ENCODE measurements at places on chromosomes 11 and 22. TPM values are rescaled to one million over a fixed set of nuclear protein-coding genes. Genes with fewer than 3 reads are reported as not detected.

DNA sequence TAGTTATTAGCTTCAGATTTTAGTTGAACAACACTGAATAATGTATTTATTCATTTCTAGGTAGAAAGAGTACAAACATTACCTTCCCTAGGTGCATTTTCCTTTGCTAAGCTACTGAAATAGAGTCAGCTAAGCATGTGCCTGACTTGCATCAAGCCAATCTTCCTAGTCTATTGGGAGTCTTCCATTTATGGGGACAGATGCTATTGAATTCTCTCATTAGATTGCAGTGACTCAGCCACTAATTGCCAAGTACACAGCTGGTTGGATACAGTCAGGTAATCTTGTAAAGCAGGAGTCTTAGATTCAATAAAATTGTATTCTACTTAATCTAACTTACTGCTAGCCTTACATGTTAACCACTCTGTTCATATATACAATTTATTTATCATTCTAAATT lies 55.2 kb upstream of the RPS13 start:
- peaks cover 9% of the 10 kb centered on the region for H3K36me3 ChIP-seq
- H3K27me3 ChIP-seq = no peaks in the 10 kb centered on the region
- H3K4me3 ChIP-seq = no peak overlapping the region
- DNase-seq = no peak
- H3K27ac ChIP-seq = no peak overlapping the region

DNA sequence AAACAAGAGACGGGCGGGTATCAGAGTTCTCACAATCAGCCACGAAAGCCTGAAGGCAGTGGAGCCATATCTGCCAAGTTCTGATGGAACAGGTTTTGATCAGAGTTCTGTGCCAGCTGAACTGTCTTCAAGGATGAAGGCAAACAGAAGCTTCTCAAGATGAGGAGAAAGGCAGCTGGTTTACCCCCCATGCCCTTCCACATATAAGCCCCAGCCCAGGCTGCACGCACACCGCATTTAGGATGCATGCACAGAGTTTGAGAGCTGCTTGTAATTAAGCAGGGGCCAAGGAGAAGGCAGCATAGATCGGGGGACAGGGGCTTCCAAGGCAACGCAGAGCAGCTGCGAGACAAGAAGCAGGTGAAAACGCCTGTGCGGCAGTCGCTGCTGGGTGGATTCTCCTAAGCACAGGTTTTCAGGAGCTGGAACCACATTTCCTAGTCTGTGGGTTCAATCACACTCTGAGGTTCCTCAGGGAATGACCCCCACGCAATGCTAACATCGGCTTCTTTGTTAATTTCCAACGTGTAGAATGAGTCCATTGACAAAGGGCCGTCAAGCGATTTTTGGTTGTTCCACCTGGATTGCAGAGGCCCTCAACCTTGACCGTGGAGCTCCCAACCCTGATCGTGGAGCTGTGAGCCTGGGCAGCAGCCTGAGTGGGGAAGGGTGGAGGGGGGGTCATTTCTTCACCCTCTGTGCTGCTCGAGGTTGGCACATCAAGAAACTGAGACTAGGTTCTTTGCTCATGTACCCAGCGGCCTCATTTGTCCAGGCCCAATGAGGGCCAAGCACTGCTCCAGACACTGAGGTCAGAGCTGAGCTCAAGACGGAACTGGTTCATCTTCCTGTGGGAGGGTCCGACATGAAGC lies 81.7 kb upstream of the SHISAL1 start:
- no peaks in the 10 kb centered on the region for H3K4me1 ChIP-seq
- no peaks in the 10 kb centered on the region for H3K27me3 ChIP-seq
- no peak overlapping the region for H3K27ac ChIP-seq
- no peak for DNase-seq
- H3K4me3 ChIP-seq = no peak overlapping the region
- no peaks in the 10 kb centered on the region for H3K36me3 ChIP-seq

DNA sequence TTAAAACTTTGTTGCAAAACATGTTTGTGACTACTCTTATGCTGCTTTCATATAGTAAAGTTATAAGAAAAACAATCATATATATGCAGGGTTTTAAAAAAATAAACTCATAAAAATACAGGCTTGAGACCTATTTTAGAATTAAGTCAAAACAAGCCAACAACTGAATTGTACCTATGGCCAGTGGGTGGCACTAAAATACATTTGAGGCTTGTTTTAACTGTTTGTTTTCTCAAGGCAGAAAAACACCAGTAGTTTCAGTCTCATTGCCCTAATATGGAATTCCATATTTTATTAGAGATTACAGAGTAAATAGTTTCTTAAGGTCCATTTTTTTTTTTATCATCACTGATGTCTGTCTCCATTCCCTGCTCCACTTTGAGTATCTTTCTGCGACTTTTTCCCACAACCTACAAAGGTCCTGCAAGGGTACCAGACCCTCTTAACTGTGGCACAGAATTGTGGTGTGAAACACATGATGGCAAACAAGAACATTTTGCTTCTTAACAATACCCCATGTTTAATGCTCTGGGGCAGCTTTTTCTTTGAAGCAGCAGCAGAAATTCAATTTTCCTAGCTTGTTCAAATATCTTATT lies 8.5 kb upstream of the CCDC89 start:
- H3K27ac ChIP-seq = no peak overlapping the region
- peaks cover 48% of the 10 kb centered on the region for H3K4me1 ChIP-seq
- peaks cover 65% of the 10 kb centered on the region for H3K36me3 ChIP-seq
- no peak for DNase-seq

DNA sequence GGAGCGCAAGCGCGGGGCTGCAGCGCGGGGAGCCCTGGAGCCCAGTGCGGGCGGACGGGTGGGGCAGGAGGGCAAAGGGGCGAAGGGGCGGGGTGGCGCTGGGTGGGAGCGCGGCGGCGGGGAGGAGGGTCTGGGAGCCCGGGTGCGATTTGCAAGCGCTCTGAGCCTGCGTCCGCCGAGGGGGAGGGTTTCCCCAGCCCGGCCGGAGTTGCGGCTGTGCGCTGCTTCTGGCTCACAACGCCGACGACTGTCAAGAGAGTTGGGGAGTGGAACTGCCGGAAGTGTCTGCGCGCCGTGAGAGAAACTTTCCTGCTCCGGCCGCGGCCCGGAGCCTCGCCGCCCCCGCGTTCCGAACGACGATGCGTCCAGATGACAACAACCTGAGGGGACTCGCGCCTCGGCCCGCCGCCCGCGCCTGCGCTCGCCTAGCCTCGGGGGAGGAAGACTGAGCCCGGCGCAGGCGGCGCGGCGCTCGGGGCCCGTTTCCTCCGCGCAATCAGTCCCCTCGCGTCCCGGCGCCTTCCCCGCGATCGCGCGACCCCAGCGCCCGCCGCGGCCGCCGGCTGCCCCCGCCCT lies at the start of gene ARHGAP42:
TSS of gene ARHGAP42 (plus strand) at position 235 of the 576 bp plus-strand sequence. CDS start 391 bp downstream, outside the sequence.
- peaks cover 22% of the 10 kb centered on the region for H3K27me3 ChIP-seq
- no peak for DNase-seq
- no peak within 1 kb of the TSS for H3K27ac ChIP-seq

- H3K27ac ChIP-seq = no peak overlapping the region
- no peak for DNase-seq
- no peaks in the 10 kb centered on the region for H3K4me1 ChIP-seq
- no peaks in the 10 kb centered on the region for H3K36me3 ChIP-seq
Observed at GRCh38 chr22:19743081-19743480, 17.5 kb upstream of the TBX1 start.

- peaks cover 24% of the 10 kb centered on the region for H3K4me1 ChIP-seq
- H3K4me3 ChIP-seq = no peak within 1 kb of the TSS
- no peak for DNase-seq
- H3K27ac ChIP-seq = no peak within 1 kb of the TSS
- H3K27me3 ChIP-seq = no peaks in the 10 kb centered on the region
Observed at GRCh38 chr11:118527109-118527508, at the start of gene TTC36. Gene TTC36 (plus strand): TSS chr11:118527474. CDS start chr11:118527495, 21 bp downstream.

- no peak for DNase-seq
- H3K27me3 ChIP-seq = no peaks in the 10 kb centered on the region
- no peak overlapping the region for H3K27ac ChIP-seq
- H3K36me3 ChIP-seq = no peaks in the 10 kb centered on the region
- peaks cover 62% of the 10 kb centered on the region for H3K4me1 ChIP-seq
- no peak overlapping the region for H3K4me3 ChIP-seq
Observed at GRCh38 chr22:29621761-29622526, 18.5 kb downstream of the NF2 start.

- H3K27me3 ChIP-seq = no peaks in the 10 kb centered on the region
- peak; percentile 63 for DNase-seq
- H3K36me3 ChIP-seq = peaks cover 24% of the 10 kb centered on the region
- peak overlapping the region; percentile 6 for H3K4me3 ChIP-seq
Observed at GRCh38 chr11:456533-456932, 6.5 kb downstream of the PTDSS2 start.

NTM gene
- not detected for total RNA-seq

DNA sequence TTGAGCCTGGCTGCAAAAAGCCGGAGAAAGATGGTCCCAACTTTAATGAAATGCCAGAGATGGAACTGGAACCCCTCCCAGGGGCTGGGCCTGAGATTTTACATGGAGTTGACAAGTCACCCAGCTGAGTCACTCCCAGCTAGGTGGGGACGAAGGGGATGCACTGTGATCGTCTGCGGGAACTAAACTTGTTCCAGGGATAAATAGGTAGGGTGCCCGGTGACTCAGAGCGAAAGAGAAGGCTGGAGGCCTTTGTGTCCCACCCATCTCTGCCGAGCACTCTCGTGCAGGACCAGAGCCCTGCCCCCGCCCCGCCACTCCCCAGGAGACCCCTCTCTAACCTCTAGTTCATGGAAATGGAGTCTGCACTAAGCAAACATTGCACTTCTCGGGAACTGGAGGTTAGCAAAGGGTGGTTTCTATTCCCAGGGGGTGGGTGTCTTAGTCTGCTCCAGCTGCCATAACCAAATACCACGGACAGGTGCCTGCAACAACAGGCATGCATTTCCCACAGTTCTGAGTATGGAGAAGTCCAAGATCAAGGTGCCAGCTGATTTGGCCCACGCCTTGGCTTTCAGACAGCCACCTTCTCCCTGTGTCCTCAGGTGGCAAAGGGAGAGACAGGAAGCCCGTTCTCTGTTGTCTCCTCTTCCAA lies 60.7 kb upstream of the FADD start:
- H3K4me1 ChIP-seq = no peaks in the 10 kb centered on the region
- no peaks in the 10 kb centered on the region for H3K36me3 ChIP-seq
- no peak overlapping the region for H3K4me3 ChIP-seq
- H3K27ac ChIP-seq = no peak overlapping the region
- no peak for DNase-seq
- H3K27me3 ChIP-seq = peaks cover 26% of the 10 kb centered on the region

SCGB1D2 gene
- total RNA-seq = not detected

DNA sequence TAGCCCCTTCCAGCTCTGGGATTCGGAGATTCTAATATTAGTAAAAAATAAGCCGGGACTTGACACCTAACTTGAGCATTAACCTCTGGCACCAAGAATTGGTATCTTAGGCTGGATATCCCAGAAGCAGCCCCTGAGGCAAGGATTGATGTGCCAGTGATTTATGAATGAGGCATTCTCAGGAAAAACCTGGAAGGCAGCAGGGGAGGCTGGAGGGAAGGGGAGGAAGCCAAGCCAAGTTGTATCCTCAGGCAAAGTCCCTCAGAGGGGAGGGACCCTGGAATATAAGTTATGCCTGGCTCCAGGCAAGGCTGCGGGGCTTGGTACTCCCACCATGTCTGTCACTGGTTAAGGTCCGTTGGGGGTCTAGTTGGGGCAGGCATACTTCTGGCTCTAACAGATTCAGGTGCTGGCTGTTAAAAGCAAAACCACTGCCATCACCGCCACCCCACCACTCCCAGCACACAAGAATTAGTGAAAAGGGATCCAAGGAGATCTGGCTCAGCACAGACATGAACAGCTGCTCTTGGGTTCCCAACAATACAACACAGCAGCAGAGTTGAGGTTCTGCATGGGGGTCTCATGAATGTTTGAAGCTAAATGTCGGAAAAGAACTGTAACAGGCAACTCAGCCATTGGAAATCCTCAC lies 29.8 kb downstream of the LMO2 start:
- H3K27me3 ChIP-seq = peaks cover 75% of the 10 kb centered on the region
- no peaks in the 10 kb centered on the region for H3K36me3 ChIP-seq
- no peaks in the 10 kb centered on the region for H3K4me1 ChIP-seq

GRCh38 chr11:32080361-32080980 lies 10.4 kb upstream of the RCN1 start:
- H3K4me1 ChIP-seq = no peaks in the 10 kb centered on the region
- H3K4me3 ChIP-seq = no peak overlapping the region
- no peak for DNase-seq

DNA sequence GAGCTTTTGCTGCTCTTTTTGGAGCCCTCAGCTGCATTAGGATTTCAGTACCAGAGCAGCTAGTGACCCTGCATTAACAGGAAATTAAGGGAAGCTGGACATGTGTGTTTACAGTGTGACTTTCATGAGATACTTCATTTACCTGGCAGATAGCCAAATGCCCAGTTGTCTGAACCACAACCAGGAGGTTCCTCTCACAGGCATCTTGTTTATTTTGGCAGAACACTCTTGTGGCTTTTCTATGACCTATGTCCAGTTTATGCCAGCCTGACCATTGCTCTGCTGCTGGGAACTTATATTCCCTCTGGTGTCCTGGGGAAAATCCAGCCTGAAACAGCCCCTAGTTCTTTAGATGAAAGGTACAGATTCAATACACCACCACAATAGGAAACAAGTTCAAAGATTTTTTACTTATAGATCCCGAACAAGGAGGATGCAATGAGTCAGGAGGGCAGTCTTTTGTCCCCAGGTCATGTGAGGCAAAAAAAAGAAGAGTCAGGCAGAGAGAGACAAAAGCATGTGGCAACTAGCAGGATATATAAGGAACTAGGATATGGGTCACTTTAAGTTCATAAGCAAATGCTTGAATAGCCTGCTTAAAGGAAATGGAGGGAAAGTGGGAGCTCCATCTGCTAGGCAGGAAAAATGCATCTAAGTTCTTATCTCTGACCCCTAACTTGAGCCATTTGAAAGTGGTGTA lies 379.3 kb downstream of the INSC start:
- DNase-seq = no peak
- H3K4me3 ChIP-seq = no peak overlapping the region
- H3K27me3 ChIP-seq = no peaks in the 10 kb centered on the region
- no peaks in the 10 kb centered on the region for H3K36me3 ChIP-seq

DNA sequence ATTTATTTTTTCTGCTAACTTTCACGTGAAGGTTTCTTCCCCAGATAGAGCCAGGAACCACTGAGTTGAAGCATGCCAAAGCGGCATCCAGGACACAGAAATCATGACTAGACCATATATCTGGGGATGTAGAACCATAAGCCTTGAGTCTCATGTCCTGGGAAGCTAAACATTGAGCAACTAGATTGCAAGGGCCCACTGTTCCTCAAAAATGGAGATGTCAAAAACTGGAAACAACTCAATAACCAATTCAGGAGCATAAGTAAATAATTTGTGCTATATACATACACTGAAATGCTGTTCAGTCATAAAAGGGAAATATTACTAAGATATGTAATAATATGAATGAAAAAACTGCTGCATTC lies 29.0 kb upstream of the CARD16 start:
- no peak overlapping the region for H3K27ac ChIP-seq
- H3K4me3 ChIP-seq = no peak overlapping the region
- H3K4me1 ChIP-seq = peaks cover 36% of the 10 kb centered on the region
- peaks cover 8% of the 10 kb centered on the region for H3K36me3 ChIP-seq

- H3K4me1 ChIP-seq = no peaks in the 10 kb centered on the region
- H3K27ac ChIP-seq = no peak overlapping the region
- DNase-seq = no peak
- peaks cover 48% of the 10 kb centered on the region for H3K27me3 ChIP-seq
- no peak overlapping the region for H3K4me3 ChIP-seq
Observed at GRCh38 chr11:94533696-94534630, 9.8 kb upstream of the FUT4 start.

GRCh38 chr11:75314771-75315438 lies 36.6 kb downstream of the ARRB1 start:
- no peak overlapping the region for H3K27ac ChIP-seq
- peaks cover 4% of the 10 kb centered on the region for H3K4me1 ChIP-seq
- H3K27me3 ChIP-seq = no peaks in the 10 kb centered on the region
- DNase-seq = no peak

All from activated CD4-positive, alpha-beta memory T cell treated with anti-CD3 and anti-CD28 coated beads, Interleukin-2, amount 10 ng/mL, durations not matched to agents 7 days and 5 days (primary cell).